ENCODE measurements at places on chromosomes 16 and 17.

DNA sequence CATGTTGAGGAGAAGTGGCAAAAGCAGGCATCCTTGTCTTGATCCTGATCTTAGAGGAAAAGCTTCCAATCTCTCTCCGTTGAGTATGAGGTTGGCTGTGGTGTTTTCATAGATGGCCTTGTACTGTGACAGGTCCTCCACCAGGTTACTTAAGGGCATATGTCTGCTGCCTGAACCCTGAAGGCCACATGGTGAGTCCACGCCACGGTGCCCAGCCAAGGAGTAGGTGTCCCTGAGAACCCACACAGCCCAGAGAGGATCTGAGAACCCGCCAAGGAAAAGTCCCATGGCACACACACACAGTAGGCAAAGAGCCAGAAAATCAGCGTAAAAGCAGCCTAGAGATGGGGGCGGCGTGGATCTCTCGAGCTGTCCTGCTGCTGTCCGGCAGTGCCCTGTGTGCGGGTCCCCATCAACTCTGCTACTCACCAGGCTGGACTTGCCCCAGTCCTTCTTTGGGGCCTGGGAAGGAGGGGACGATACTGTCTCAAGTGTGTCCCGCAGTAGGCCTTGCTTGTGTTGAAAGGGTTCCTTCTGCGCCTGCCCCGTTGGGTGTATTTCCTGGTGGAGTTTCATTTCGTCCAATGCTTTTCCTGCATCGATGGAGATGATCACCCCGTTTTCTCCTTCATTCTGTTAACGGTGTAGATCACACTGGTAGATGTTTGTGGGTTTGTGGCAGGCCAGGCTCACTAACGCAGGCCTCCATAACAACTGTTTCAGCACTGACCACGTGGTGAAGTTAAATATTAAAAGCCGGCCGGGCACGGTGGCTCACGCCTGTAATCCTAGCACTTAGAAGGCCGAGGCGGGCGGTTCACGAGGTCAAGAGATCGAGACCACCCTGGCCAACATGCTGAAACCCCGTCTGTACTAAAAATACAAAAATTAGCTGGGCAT lies 90.8 kb upstream of the DNAH17 start:
- DNase-seq, result no peak

DNA sequence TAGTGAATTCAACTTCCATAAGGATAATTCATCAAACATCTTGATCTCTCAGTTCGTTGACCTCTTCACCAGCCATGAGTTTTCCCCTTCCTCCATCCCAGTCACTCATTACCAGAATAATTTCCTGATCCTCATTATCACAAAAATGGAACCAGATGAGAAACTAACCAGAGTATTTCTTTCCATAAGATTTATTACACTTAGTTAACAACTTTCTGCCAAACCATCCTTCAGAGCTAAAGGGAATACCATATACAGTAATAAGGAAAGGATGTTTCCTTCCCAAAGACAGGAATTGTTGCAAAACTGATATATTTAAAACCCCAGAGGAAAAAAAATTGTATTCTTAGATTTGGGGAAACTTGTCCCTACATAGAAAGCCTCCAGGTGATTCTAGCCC lies 8.6 kb downstream of the KRTAP29-1 start:
- no peak for DNase-seq

DNA sequence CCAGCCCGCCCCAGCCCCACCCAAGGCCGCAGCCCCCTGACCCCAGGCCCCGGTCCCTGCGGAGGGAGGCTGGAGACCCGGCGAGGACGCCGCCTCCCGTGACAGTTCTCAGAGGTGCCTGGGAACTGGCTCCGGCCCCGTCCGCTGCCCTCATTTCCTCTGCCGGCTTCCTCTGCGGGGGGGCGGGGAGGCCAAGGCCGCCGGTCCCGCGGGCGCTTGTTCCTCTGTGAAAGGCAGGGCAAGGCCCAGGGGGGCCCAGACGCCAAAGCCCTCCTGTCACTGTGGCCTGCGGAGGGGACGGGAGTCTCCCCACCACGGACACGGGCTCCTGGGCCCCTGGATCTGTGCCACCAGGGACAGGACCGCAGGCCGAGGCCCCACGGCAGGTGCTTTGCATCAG lies 5.0 kb upstream of the PVALEF start:
- no peak for DNase-seq

DNA sequence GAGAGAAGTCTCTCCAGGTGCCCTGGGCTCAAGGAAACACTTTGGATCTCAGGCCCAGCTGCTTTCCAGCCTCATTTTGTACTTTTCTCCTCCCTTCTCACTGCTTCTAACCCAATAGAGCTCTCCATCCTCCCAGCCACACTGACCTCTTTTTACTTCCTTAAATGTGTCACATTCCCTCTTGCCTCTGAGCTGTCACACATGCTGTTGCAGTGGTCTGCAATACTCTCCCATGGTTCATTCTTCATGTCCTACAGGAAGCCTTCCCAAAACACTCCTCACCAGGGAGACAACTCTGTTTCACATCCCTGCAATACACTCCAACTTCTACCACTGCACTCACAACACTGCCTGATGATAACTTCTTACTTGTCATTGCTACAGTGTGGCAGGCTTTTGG lies 242.1 kb upstream of the DYNLRB2 start:
- no peak for DNase-seq

DNA sequence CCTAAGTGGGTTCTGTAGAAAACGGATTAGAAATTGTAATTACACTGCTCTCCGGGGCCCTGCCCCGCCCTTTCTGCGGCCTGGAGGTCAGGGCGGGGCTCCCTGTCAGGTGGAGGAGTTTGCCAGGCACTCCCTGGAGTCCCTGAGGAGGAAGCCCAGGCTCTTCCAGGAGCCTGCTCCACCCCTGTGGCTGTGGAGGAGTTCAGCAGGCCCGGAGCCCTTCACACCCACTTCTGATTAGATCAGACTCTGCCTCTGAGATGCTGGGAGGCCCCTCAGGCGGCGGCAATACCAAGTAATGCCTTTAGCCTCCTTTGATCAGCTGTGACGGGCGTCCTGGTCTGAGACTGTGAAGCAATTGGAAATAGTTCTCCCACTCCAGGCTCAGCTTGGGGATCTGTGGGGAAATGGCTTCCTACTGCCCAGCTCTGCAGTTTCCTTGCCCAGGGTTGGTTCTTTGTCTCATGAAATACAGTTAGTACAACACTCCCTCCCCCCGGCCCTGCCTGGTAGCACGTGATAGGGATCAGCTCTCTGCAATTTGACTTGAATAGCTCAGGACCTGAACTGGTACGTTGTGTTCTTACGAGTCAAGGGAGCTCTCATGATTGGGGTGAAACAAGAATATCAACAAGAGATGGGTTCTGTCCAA lies 22.3 kb downstream of the BAIAP2 start:
- peak; percentile 91 for DNase-seq

DNA sequence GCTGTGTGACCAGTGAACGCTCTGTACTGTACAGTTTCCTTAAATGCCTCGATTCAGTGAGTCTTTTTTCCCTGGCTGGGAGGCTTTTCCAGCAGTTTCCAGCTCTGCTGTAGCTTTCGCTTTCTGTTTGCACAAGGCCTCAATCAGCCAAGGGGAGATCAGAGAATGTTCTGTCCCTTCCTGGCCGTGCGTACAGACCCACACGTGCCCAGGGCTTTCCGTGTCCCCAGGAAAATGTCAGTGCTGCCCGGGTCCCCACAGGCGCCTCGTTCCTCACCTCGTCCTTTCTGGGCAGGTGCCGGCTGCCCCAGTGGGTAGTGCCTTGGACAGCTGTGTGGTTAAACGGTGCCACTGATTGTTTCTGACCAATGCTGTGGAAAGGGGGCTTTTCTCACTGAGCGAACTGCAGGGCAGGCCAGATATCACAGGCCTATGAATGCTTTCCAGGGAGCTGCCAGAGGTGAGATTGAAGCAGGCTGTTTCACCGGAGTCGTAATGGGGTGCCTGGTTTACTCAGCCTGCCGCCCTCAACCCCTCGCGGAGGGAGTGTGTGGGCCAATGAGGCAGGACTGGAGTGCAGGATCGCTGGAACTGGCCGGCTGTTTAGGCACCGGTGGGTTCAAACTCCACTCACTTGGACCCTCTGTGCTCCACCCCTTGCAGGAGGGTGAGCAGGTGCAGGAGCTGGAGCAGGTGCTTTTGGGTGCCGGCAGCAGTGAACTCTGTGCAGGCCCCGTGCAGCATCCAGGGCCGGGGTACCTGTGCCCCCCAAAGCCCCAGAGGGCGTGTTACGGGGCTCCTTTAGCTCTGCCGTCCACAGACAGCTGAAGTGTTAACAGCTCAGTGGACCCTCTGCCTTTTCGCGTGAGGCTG lies 44.4 kb downstream of the ZNF778 start:
- DNase-seq, result peak; percentile 41

DNA sequence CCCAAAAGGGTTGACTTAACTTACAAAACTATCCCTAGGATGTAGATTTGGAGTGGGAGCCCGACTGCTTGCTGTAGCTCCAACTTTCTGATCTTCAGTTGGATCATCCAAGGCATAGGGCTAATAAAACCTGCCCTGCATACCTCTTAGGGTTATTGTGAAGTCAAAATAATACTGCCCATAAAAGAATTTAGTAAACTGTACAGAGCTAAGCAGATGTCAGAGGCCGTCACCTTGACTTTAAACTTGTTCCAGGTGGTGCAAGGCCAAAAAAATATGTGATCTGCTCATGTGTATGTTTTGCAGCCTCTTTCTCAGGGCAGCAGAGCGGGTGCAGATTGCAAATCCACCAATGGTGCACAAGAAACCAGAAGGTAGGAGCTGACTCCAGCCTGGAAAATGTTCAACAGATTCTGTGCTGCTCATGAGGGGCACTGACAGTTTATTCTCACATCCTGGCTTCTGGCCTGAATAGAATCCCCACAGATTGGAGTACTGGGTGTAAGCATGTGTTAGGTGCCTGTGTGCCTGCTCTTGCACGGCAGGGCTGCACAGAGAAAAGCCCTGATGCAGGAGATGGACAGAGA lies 180.7 kb downstream of the MAP2K4 start:
- no peak for DNase-seq

DNA sequence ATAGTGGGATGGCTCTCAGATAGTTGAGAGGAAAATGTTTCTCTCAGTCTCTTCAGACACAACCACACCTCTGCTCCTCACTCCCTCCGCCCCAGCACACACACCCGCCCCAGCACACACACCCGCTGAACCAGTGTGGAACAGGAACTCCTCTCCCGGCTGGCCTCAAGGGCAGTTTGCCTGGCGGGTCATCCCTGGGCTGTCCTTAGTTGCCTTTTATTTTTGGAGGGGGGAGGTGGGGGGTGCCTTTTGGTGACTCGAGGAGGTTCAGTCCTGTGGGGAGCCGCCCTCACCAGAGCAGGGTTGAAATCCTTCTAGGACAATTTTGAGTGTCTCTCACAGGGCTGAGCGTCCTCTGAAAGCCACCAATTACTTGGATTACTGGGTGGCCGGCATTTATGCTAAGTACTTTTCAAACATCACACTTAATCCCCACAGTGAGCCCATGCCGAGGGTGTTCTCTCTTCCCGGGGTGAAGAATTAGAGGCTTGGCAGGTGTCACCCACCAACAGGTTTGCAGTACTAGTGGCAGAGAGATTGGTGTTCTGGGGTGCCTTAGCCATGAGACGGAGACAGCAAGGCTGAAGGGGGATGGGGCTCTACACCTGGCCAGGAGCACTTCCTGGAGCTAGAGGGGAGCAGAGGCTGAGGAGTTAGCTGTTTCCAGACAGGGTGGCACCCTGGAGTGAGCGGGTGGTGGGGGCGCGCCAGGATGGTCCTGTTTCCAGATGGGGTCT lies 2.8 kb downstream of the RASD1 start:
- no peak for DNase-seq

GRCh38 chr17:59796785-59797205 lies 89.3 kb downstream of the VMP1 start:
- no peak for DNase-seq

DNA sequence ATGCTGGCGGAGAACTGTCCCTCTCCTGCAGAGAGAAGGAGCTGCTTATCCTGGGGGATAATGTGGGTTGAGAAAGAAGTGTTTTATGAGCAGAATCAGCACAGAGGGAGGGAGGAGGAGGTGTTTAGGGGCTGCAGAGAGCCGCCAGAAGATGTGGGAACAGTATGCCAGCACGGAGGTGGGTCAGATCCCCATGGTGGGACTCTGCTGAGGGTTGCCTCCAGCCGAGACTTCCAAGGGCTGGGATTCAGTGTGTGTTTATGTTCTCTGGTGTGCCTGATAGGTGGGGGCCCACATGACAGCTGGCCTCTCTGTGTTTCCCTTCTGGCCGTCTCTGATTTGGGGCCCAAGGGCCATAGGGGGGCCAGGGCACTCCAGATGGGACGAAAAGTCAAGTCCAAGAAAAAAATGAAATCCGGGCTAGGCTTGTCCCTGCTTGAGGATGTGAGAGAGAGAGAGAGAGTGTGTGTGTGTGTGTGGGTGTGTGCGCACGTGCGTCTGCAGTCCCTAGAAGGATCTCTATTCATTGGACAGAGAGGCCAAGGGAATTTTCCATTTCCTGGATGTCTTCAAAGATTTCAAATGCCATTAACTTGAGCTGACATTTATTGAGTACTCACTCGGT lies 21.6 kb downstream of the PRKCB start:
- DNase-seq, result no peak

DNA sequence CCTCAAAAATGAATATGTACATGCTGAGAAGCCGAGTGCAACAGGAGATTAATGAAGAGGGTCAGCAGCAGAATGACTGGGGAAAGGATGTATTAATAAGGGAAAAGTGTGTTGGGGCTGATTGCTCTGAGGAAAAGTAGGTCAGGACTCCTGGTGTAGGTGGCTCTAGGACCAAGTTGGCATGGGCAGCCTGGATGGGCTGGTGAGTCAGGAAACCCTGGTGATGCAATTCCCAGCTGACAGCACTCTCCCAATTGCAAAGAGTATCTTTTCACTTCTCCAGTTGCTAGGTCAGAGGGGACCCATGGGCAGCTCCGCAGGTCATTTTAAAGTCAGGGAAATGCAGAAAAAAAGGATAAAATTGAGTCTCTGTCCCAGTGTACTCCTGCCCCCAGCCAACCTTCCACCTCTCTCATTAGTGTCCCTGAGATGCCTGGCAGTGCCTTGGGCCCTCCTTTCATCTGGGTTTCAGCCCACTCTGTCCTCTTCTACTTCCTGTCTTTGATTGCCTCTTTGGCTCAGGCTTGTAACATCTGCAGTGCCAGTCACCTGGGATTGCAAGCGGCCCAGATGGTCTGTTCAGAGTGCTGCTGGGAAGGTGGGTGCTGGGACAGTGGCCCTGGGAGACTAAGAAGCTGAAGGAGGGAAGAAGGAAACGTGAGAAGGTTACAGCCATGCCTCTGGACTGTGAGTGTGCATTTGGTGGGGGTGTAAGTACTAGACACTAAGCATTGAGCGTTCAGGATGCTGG lies 2177.2 kb downstream of the TP53TG3F start:
- DNase-seq, result no peak

DNA sequence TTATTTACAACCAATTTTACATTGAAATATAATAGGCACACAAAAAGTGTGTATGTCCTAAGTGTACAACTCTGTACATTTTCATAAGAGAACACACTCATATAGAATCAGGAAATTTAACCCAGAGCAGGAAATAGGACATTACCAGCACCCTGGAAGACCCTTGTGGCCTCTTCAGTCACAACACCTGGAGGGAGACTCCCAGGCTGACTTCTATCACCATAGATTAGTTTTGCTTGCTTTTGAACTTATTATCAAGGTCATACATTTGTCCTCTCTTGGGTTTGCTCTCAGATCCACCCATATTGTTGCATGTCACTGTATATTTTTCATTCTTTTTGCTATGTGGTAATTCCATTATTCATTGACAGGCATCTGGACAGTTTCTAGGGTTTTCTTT lies 5.8 kb downstream of the RIPOR1 start:
- DNase-seq, result no peak
